NCI-H146 (cell line): ENCODE measurements at places on chromosomes 3 and 15.

GRCh38 chr3:64209866-64210621 is 15.2 kb downstream of the PRICKLE2 start:
- DNase-seq = no peak

GRCh38 chr3:16249886-16250285 is 14.9 kb downstream of the DPH3 start:
- no peak for DNase-seq

- no peak for DNase-seq
These were observed 1060.0 kb downstream of the NAALADL2 start for GRCh38 chr3:175919133-175919532.

DNA sequence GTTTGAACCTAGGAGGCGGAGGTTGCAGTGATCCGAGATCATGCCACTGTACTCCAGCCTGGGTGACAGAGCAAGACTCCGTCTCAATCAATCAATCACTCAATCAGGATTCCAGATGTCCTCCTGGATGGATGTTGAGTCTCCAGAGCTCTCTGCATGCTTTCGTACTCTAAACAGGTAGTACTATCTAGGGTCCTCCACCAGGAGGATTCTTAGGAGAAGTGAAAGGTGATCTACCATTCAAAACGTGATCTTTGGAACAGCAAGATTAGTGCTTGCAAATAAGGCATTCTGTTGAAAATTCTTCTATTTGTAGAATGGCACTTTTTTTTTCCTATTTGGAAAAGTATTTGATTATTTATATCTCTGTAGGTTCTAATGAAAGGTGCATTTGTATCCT is 34.3 kb downstream of the CNOT10 start:
- DNase-seq = no peak

DNA sequence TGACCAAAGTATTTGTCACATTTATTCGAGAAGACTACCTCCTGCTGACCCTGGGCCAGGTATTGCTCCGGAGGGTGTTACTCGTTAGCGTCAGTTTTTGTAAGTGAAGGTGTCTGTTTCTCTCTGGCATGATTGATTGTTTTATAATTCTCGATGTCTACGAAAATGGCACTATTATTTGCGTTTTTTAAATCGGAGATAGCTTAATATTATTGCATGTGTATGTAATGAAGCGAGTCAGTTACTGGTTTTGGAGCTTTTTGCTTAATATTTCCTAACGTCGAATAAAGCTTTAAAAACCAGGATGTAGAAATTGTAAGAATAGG is 439 bp downstream of the DZIP3 start:
- DNase-seq = no peak

GRCh38 chr15:57193161-57193560 is 183.1 kb upstream of the CGNL1 start:
- DNase-seq = no peak

- DNase-seq = no peak
These were observed 20.1 kb upstream of the ZCWPW2 start for GRCh38 chr3:28328188-28329151.

DNA sequence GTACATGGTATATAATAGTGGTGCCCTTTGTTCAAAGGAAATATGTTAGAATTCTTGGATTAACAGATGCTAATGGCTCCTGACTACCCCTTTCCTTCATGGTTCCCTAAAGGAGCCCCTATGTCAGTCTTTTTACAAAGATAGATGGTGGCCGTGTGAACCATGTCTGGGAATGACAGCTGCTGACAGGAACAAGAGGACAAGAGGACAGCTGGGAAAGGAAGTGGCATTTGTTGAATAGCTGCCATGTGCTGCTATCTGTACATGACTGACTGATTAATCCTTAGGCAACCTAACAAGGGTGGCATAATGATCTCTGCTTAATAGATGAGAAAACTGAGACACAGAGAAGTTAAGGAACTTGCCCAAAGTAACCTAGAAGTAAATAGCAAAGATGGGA is 321.7 kb downstream of the ZNF621 start:
- no peak for DNase-seq

- DNase-seq = no peak
These were observed 34.5 kb upstream of the CTNNB1 start for GRCh38 chr3:41164777-41165176.

DNA sequence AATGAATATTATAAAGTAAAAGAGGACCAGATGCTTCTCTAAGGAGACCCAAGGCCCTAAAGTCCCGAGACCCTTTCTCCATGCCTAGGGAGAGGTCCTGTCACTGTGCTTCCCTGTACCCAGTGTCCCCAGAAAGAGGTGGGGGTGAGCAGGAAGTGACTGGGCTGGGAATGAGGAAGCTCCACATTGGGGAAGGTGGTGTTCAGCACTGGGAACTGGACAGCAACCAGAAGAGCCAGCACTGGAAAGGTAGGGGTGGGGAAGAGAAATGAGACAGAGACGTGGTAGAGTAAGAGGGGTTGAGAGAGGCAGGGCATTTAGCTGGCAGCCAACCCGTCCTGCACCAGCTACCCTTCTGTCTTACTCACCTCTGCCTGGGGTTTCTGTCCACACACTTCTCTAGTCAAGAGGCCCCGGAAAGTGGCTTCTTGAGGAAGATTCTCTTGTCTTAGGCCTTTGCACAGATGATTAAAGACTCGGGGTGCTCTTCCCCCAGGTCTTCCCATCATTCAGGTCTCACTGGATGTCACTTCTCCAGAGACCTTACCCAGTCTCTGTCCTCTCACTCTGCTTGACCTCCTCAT is 12.2 kb downstream of the RRP9 start:
- DNase-seq = no peak

DNA sequence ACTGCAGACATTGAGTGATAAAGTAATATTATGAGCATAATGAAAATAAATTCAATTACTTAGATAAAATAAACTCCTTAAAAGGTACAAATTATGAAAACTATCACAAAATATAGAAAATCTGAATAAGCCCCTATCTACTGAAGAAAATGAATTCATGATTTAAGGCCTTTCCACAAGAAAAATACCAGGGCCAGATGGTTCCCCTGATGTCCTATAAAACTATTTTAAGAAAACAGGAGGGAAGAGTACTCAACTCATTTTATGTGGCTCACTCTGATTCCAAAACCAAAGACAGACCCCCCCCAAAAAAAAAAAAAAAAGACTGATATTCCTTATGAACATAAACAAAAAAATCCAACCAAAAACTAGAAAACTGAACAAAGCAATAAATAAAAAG is 59.9 kb downstream of the ADAM10 start:
- no peak for DNase-seq

DNA sequence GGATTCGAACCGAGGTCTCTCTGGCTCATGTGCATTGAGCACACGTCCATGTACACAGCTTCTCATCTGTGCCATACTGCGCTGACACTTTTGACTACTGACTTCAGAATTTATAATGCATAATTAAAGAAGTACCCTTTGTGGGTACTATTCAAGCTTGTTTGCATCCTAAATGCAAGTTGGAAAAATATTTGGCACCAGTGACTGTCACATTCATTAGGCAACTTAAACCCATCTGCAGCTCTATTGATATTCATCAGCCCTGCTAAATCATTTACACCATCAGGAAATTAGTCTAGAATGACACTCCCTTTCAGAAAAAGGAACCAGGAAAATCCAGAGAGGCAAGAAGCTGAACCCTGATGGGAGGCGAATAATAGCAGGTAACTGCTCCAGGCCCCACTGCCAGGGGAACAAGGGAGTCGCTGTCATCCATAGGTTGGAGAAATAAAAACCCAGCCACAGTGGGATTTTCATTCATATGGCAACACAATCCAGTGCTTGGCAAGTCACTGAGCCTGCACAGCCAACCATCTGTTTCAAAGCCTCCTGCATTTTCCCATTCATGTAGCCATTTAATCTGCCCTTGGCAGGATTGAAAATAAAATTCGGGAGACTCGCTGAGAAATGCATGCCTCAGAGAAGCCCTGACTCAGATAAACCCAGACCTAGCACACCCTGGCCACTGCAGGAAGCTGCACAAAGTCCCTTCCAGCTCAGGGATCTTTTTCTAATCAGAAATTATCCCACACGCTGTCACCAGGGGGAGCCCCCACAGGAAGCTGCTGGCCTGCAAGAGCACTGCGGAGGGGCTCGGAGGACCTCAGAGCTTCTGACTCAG is 103.0 kb upstream of the VEPH1 start:
- peak; percentile 75 for DNase-seq

GRCh38 chr3:172388412-172389078 is 59.7 kb downstream of the GHSR start:
- DNase-seq = no peak

DNA sequence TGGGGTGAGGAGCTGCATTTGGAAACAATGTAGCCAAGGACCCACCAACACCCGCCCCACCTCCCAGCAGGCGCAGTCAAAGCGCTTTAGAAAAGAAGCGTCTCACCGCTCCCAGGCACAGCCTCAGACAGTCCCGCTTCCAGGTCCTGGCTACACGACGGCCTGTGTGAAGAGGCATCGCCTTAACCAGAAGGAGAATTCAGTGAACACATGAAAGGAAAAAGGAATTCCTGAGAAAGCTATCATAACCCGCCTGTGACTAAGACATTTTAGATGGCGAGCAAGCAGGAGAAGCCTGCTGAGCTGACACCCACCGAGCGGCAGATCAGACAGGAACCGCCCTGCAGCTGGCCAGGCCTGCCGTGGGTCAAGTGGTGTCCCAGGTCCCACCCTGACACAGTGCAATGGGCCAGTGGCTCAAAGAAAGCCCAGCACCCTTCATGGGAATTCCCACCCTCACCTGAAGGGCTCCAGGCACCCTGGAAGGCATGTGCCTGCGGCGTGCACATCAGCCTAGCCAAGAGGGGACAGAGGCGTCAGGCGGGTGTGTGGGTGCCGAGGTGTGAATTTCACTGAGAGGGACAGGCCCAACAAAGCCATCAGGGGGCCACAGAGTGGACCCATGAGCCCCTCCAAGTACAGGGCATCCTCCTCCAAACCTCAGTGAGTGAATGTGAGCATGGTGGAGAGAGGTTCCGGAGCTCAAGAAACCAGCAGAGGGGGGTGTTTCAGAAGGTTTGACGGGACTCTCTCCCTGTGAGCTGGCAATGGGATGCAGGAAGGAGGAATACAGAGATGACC is 144.8 kb downstream of the NSMCE3 start:
- DNase-seq = no peak

DNA sequence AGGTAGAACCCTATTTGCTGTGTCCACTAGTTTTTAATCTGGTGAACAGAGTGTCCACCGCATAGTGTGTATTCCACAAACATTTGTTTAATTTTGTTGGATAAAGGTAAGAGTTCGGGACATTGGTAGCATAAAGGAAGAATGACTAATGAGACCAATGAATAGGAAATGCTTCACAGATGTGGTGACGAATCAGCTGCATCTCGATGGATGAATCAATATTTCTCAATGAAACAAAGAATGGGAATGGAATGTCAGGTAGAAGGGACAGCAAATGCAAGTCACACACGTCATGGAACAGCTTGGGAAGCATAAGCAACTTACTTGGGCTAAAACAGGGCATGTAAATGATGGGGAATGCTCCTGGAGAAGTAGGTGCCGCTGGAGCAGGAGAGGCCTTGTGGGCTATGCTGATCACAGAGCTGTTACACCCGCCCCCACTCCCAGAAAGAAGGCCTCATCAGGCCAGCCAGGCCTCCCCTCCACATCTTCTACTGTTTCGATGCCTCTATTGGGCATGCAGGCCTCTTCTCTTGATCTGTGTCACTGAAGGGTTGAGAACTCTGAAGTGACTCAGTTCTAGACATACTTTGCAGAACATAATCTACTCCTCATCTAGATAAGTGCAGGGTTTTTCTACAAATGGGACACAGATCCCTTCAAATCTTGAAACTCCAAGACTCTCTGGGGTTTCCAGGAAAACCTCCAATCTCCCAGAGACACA is 120.0 kb upstream of the GADL1 start:
- DNase-seq = no peak

DNA sequence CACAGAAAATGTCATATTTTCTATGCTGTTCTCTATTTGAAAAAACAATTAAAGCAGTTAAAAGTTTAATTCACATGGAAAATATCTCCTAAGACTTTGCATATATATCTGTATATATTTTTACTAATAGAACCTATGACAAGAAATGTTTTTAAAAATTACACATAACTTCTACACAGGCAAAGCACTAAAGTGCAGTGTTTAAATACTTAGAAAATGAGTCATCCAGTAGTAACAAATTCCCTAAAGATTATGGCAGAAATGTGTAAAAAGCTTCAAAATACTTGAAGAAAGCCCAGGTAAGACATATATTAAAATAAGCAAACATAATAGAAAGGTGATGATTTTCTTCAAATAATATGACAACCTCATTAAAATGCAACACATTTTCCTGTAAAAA is 236.6 kb downstream of the TBC1D5 start:
- no peak for DNase-seq

DNA sequence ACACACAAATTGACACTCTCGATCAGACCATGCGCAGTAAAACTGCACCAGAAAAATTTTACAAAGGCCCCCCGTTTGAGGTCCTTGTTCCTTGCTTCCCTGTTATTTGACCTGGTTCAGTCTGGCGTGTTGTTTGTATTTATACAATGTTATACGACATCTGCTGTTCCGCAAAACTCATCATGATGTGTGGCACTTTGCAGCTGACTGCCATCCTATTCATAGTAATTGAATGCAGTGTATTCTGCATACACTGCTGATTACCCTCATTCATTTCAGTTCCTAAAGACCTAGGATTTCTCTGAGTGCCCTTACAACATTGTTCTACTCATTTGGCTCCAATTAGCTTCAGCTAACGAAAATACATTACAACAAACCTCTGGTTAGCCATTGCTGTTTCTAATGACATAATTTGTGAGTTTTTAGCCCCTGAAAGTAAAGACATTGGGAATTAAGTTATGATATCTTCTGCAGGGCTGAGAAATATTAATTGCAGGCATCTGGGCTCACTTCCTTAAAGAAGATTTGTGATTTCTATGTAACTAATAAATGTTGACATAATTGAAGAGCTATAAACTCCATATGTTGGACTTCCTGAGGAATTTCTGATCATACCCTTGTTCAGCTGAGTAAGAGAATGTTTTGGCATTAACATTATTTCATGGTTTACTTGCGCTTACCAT is 75.7 kb downstream of the C3orf38 start:
- DNase-seq = no peak

GRCh38 chr15:50883903-50884302 is 24.6 kb upstream of the AP4E1 start:
- no peak for DNase-seq

DNA sequence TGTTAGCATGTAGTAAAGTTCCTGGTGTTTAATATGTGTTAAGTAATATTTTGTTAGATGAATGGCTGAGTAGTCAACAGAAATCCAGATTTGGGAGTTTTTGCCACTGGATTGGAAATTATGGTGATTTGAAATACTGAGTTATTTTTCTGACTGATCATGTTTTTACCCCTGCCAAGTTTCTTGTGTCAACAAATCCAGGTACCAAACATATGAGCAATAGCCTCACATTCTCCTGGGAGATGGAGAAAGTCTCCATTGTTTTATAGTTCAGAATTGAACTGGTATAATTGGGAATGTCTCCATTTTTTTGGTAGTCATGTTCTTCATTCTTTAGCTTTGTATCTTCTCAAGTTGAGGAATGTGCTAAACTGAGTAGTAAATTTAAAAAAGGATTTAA is 767.2 kb upstream of the LMCD1 start:
- DNase-seq = no peak
